Frontal cortex (tissue), 4 donors: ENCODE measurements at places on chromosomes 3 and 15.

DNA sequence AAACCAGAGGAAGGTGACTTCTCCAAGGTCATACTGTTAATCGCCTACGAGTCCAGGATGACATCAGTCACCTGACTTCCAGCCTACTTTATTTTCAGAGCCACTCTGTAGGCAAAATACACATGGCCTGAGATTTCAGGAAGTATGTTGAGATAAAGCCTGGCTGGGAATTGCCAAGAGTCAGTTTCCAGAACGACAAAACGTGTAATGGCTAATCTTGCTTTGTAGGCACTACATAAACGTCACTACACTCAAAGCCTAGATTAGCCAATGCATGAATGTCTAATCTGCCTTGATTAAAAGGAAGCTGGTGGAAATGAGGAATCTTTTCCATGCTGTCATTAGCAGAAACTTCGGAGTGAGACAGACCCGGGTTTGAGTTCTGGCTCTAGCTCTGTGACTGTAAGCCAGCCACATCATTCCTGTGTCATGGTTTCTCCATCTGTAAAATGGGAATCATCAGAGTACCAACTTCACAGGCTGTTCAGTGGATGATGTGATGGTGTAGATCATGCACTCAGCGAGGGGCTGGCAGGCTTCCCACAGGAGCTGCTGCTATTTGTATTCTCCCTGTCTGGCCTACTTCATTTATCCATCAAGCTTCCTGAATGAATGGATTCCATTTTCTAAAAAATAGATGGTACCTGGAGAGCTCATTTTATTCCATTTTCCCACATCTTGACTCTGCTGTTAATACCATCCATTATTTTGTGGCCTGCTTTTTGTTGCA, 241.9 kb downstream of the XXYLT1 start:
- no peak for DNase-seq

DNA sequence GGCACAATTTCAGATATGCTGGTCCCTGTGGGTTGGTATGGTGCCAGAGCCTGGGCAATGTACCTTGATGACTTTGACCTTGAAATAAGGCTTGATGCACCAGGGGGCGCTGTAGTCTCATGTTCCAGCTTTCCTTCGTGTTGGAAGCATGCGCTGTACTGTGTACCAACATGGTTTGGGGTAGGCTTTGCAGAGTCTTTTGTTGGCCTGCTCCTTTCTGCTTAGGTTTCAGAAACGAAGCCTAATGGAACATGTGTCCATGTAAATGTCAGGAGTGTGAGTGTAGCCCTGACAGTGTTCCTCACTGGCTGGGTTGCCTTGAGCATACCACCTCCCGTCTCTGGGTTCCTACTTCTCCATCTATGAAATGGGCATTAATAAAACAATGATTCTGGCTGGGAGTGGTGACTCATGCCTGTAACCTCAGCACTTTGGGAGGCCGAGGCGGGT, 3.6 kb upstream of the CCR4 start:
- DNase-seq: peak; percentile 20

DNA sequence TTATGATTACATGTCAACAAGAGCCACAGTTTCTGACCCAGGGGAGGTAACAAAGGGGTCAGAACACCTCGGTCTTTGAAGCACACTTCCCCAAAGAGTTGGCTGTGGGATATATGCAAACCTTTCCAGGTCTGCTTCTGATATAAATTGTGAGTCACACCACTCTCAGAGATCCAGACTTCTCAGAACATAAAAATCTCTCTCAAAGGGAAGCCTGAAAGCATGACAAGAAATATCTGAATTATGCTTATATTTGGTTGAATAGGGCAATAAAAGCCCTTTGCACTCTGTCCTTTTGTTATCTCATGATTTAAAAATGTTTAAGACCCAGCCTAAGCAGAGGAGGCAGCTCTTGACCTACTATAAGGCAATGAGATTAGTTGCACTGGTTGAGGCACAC, 56.8 kb downstream of the MYH15 start:
- no peak for DNase-seq

- no peak for DNase-seq
These were observed 411.5 kb downstream of the GABRG3 start for GRCh38 chr15:27382361-27383025.

DNA sequence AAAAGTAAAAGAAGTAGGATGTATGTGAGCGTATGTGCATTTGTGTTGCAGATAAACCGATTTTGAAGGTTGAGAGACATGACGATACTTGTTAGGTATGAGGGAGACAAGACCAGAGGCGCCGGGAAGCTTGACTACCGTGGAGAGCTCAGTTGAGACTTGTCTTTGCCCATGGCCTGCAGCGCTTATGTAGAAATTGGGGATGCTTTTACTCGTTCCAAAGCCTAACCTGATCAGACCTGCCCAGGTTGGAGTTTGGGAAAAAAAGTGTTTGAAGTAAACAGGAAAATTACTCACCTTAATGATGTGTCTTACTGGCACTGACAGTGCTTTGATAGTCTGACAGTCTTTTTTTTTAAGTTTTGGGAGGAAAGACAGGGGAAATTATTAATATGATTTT, 202.8 kb downstream of the TP63 start:
- no peak for DNase-seq

- no peak for DNase-seq
These were observed 7.8 kb downstream of the UROC1 start for GRCh38 chr3:126509597-126510307.

GRCh38 chr3:178480274-178480673, 56.0 kb upstream of the KCNMB2 start:
- DNase-seq: no peak

GRCh38 chr3:106575029-106575428, 706.2 kb upstream of the CBLB start:
- no peak for DNase-seq

DNA sequence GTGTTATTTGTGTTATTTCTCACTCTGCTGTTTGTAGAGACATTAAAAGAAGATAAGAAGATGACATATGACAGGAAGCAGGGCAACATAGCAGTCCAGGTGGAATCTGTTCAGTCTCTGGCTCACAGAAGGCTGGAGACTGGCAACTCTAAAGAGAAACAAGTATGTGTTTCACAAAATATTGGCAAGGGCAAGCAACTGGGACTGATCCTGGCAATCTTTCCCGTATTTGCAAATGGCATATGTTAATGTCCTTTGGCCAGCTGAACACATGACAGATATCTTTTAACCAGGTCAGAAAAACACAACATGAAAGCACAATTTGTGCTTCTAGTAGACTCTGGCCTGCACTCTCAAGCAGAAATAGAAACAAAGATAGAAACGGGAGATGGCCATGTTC, 1354.1 kb upstream of the EPHA6 start:
- no peak for DNase-seq

GRCh38 chr3:148643389-148643840, 54.3 kb upstream of the AGTR1 start:
- DNase-seq: no peak

DNA sequence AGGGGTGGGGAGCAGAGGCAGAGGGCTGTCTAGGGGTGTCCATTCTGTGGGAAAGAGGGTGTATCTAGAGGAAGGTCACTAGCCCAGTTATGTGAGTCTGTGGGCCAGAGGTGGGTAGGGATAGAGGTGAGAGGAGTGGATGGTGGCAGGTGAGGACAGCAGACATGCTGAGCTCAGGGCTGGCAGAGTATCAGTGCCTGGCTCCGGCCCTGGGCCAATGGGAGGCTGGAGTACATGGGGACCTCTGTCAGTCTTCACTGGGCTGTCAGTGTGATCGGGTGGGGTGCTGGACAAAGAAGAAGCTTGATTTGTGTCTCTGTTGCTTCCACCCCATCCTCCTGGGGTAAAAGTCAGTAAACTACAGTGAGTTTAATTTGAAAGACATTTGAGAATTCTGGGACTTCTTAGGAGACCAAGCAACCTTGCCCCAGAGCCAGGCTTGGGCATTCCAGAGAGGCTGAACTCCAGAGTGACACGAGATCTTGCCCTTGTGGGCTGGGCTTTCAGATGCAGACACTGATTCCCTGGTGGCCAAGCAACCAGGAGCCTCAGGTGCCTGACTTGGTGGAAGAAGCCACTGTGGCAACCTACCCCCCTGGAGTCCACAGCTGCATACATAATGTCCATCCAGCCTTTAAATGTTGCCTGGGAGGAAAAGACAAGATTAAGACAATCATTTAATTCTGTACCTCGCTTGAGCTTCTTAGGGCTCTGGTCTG, 60.7 kb downstream of the EXOG start:
- DNase-seq: no peak

- no peak for DNase-seq
These were observed 58.7 kb upstream of the PLXND1 start for GRCh38 chr3:129665024-129665768.

- no peak for DNase-seq
These were observed 231.9 kb upstream of the SEMA6D start for GRCh38 chr15:47485419-47485818.

DNA sequence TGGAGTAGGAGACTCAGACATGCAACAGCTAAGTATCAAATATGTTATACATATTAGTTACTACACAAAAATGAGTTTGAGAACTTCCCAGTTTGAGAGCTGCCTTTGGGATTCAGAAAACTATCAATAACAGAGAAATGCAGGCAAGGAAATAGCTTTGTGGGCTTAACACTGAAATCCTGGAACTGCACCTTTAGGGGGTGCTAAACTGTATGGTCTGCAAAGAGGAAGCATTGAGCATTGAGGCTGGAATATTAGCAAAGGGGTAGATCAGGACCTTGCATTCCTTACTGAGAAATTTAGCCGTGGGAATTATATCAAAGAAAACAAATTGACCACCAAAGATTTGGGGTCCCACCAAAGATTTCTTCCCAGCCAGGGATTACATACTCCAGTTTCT, 580.0 kb downstream of the ZNF385D start:
- no peak for DNase-seq

- no peak for DNase-seq
These were observed 10.7 kb downstream of the MUC20 start for GRCh38 chr3:195731356-195731905.

DNA sequence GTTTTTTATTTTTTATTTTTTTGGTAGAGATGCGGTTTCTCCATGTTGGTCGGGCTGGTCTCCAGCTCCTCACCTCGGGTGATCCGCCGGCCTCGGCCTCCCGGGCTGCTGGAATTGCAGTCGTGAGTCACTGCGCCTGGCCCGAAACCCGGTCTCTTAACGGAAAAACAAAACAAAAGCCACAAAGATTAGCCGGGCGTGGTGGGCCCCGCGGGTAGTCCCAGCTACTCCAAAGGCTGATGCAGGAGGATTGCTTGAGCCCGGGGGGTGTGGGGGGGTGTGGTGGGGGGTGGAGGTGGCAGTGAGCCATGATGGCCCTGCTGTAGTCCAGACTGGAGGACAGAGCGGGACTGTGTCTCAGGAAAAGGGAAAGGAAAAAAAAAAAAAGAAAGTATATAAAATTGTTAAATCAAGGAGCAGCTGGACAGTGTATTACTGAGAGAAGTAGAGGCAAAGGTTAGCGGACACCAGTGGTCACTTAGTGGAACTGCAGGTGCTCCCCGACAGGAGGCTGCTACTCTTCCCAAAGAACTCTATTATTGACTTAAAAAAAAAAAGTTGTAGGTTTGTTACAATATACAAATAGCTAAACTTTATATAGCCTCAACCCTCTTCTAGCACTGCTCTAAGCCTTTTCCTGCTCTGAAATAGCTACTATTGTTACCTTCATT, 30.3 kb upstream of the TUBGCP5 start:
- no peak for DNase-seq

DNA sequence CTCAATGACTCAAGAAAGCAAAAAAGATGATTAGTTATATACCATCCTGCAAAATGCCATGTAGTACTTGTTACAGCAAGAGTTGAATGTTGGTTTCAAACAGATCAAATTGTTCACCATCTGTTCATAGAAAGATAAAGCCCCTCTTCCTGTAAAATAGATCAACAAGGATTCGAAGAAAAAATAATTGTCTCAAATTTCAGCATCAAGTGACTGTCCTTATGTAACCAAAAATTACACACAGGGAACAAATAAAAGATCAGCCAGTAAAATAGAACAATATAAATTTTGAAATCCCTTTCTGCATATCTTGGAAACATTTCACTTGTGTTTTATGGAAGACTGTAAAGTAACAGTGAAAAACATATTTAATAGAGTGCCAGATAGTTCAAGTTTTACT, 165.1 kb upstream of the STAC start:
- DNase-seq: no peak

- DNase-seq: no peak
These were observed 55.6 kb downstream of the POLQ start for GRCh38 chr3:121490161-121490560.

GRCh38 chr15:70319466-70319865, 221.7 kb upstream of the TLE3 start:
- no peak for DNase-seq

DNA sequence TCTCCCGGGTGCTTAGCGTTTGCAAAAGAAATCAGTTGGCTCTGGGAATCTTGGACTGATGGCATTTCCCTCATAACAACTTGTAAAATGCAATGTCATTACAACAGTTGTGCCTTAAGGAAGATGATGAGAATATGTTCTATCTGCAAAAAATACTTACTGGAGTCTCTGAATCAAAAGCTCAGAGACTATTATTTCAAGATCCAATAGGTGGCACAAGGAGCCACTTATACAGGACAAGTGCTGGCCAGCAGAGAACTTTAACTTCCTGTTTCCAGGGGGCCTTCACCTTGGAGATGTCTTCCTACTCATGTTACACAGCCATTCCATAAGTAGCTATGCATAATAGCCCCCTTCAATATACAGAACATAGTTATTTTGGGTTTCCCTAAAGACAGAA, 8.9 kb upstream of the RPS27L start:
- no peak for DNase-seq
